ENCODE measurements at places on chromosomes 5 and 9.

DNA sequence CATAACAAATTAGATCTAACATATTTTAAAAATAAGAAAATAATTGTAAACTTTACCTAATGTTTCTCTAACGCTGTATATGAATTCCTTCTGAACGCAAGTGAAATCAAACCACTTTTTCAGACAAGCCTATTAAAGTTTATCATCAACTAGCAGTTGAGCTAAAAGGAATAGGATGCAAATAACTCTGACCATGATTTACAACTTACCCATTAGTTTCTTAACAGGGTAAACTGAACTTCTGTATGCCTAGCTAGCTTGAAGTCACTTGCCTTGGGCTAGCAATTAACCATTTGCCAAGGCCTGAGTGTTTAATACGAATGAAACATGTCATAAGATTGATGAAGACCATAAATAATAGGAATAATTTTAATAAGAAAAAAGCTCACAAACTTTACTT is 762.7 kb upstream of the ARRDC3 start:
- no peak for DNase-seq

- DNase-seq, result peak; percentile 91
Measured at GRCh38 chr9:132037458-132037857, 42.2 kb downstream of the MED27 start.

DNA sequence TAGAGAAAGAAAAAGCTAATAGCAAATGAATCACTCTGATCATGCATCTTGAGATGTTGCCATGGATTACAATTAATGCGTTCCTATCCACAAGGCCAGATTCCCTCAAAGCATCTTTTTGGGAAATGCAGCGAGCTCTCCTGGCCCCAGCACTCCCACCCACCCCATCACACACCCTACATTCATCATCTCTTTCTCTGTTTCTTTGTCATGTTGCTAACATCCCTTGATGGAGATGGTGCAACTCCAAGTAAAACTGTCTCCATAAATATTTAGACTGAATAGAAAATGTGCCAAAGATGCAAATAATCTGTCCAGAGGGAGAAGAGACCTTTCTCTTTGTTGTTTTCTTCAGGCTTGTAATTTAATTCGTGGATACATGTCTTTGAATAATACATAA is 30.8 kb upstream of the TNC start:
- no peak for DNase-seq

GRCh38 chr5:176875783-176876505 is 23.2 kb downstream of the HK3 start:
- no peak for DNase-seq

GRCh38 chr9:134843740-134844139 is 36.9 kb upstream of the FCN2 start:
- DNase-seq, result no peak

GRCh38 chr9:69677931-69678330 is 5.8 kb upstream of the APBA1 start:
- no peak for DNase-seq

- no peak for DNase-seq
Measured at GRCh38 chr5:37043693-37044092, 167.1 kb downstream of the NIPBL start.

GRCh38 chr9:133023117-133023890 is 7.5 kb upstream of the GTF3C5 start:
- DNase-seq, result no peak

DNA sequence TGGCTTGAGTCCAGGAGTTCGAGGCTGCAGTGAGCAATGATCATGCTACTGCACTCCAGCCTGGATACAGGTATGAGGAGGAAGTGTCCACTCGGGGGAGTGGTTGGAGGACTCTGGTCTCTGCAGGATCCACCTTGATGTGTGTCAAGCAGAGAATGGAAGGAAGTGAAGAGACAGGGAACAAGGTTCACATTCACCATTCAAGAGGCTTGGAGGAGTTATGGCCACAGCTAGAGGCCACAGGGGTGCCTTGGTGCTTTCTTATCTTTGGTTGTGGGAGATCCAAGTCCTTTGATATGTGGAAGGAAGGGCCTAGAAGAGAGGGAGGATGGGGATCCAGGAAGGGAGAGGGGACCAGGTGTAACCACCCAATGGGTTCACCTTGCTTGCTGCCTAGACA is 5.4 kb upstream of the CERCAM start:
- no peak for DNase-seq

- no peak for DNase-seq
Measured at GRCh38 chr5:32207355-32207634, 33.2 kb upstream of the GOLPH3 start.

DNA sequence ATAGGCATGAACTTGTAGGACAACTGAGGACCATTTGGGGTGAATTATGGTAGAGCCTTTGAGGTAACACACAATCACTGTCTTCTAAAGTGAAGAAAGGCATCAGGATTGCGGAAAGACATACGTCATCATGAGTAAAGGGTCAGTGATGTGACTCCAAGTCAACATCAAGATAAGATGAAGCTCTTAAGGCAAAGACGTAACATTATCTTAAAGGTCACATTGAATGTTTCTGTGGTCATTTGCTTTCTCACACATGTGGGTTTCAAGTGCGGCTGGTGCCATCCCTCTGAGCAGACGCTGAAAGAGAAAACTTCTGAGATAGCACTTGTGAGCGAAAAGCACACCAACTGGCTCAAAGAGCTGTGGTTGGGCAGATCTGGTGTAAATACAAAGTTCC is 63.3 kb upstream of the GRAMD2B start:
- DNase-seq, result no peak

DNA sequence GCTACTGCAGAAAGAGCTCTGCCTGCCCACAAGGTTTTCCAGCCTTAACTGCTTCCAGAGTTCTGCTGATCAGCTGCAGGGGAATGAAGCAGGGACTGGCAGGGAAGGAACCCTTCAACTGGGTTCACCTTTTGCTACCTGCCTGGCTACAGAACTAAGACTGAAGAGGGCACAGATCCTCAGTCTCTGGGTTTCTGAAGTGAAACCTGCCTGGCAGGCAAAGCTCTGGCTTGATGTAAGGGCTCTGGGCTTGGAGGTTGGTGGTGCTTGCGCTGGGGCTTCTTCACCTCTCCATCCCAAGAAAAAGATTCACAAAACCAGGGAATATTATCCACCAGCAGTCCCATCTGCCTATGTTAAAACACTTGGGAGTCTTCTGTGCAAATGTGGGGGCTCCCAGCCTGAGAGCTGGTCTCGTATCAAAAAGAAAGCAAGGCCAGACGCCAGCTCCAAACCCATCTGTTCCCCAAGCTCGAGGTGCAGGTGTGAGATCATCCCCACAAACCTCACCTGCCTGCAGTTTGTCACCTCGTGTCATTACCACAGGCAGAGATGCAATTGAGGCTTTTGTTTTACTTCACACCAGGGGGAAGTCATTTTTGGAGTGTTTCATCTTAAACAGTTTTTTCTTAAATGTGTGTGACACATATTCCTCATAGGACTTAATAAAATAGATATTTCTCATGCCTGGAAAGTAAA is 58.3 kb downstream of the BNC2 start:
- peak; percentile 6 for DNase-seq

DNA sequence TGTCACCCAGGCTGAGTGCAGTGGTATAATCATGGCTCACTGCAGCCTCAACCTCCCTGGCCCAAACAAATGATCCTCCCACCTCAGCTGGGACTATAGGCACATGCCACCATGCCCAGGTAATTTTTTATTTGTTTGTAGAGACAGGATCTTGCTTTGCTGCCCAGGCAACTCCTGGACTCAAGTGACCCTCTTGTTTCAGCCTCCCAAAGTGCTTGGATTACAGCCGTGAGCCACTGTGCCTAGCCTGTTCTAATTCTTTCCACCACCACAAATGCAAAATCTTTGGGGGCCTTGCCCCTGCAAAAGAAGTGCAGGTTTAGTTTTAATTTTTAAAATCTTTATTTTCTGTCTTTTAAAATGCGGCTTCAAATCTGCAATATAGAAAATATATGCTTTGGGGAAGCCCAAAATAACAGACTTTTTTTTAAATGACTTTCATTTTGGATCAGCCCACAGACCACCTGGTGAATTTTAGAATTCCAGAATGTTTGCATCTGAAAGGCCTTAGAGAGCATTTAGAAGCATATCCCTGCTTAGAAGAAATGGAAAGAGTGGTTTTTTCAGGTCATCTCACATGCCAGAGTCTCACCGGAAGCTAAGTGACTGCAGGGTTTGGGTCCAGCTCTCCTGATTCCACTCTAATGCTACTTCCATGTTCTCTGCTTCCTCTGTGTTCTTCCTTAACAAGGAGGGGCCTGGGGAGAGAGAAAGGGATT is 111.4 kb upstream of the FER start:
- no peak for DNase-seq

- peak; percentile 75 for DNase-seq
Measured at GRCh38 chr5:56026863-56027300, 32.1 kb upstream of the IL6ST start.

DNA sequence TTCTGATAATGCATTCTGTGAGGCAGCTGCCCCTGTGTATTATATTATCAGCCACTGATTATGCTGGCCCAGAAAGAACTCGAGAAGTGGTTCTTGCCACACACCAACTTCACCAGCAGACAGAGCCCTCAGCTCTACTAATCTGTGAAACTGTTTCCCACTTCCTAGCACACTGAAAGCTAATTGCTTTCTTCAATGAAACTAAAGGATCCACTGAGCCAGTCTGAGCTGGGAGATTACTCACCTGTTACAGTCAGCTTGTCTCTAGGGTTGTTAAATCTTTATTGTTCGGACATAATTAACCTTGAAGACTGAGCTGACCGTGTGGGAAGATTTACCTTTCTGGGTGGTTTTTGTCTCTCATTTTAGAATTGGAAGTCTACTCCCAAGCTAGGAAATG is 263.2 kb downstream of the KCTD16 start:
- no peak for DNase-seq

DNA sequence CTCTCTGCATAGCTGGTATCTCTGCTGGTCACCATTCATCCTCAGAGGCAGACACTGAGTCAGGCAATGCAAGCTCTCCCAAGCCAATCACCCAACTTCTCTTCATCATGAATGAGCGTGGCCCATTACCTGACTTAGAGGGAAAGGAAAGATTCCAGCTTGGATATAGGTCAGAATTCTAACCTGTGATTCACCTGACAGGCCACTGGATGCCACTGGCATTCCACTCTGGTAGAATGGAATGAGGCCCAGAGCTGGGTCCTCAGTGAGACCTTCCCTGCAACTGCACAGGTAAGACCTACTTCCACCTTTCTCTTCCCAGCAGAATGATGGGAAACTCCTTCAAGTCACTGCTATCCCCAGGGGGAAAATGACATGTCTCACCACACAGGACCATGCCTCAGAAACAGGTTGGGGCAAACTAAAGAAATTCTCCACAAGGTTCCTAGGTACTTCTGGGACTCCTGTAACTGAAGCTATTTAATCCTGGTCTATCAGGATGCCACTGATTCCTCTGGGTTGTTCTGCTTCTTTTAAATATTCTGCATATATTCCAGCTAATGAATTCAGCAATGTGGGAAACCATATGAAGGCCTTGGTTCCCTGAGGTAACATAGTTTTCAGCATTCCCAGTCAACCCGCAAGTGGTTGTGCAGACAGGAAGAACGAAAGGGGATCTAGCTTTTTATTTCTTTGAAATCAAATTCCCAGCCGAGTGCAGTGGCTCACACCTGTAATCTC is 62.0 kb downstream of the SUSD1 start:
- DNase-seq, result peak; percentile 18

DNA sequence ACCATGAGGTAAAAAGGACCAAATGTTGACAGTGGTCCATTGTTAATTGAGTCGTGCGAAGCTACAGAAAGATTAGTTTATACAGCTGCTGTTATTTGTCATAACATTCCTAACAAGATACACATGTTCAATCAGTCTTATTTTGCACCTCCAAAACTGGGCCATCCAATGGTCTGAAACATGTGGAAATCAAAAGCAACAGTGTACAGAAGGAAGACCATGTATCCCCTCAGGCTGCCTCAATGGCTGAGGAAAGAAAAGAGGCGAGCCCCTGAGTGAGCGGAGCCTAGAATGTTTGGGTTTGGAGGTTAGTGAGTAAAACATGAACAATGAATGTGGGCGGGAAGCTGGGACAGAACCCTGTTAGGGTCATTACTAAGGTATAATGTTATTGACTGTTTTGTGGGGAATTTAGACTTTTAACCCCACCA is 35.6 kb downstream of the NFIB start:
- DNase-seq, result no peak

DNA sequence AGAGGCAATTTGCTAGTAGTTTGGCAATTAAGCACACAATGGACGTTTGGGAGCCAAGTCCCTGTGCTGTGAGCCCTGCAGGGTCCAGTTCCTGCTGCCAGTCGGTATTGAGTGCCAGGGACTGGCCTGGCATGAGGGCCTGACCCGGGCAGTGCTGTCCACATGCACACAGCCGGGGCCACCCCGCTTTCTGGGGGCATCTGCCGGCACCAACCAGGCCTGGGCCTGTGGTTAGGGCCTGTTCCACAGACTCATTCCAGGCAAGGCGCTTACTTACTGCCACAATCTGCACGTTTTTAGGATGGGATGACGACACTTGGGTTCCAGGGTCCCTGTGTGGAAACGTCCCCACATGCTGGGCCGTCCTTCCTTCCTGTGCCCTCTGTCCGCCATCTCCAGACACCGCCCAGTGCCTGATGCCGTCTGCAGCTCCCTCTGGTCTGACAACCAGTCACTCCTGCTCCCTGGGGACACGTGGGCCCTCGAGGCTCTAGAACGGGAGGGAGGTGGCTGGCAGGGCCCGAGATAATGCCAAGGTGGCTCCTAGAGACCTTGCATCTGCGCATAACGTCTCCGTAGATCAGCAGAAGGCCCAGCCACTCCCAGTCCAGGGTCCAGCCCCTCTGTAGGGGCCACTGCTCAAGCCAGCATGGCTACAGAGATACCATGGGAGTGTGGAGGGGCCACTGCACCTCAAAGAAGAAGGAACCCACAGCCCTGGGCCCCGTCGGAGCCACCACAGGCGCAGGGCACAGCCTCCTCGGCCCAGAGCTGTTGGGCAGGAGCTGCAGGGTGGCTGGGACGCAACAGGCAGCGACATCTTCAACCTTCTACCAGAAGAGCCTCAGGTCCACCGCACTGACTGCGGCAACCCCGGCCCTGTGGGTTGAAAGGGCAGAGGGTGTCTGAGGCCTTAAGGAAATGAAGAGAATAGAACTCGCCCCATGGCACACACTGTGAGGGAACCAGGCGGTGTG is 24.7 kb downstream of the SLC9A3 start:
- no peak for DNase-seq

- no peak for DNase-seq
Measured at GRCh38 chr5:87829217-87829551, 416.5 kb upstream of the CCNH start.

DNA sequence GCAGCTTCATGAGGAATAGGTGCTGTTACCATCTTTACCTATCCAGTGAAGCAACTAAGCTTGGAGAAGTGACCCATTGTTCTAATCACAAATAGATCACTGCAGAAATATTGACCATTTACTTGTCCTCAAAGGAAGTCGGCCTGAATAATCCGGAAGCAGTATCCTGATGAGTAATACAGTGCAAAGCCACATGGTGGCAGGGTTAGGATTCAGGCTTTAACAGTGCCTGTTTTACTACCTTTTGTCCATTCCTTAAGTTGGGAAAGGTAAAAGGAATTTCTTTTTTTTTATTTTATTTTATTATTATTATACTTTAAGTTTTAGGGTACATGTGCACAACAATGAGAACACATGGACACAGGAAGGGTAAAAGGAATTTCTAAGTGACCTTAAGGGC is 336.3 kb downstream of the KDM4C start:
- DNase-seq, result peak; percentile 26
